ENCODE measurements at places on chromosomes 3 and 15.

- DNase-seq, result no peak
These were observed 138.3 kb upstream of the AGBL1 start for GRCh38 chr15:85941186-85941855.

GRCh38 chr3:1272546-1273265, 179.9 kb downstream of the CNTN6 start:
- DNase-seq, result no peak

DNA sequence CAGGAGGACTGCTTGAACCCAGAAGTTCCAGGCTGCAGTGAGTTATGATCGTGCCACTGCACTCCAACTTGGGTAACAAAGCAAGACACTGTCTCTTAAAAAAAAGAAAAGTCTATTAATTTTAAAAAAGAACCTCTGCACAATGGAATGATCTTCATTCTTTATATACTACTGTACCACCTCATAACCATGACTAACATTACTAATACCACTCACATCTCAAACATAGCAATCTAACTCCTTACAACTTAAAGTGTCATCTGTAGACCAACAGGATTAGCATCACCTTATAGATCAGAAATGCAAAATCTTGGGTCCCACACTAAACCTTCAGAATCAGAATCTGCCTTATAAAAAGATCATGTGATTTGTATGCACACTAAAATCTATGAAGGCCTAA, 48.8 kb upstream of the MAP4 start:
- no peak for DNase-seq

DNA sequence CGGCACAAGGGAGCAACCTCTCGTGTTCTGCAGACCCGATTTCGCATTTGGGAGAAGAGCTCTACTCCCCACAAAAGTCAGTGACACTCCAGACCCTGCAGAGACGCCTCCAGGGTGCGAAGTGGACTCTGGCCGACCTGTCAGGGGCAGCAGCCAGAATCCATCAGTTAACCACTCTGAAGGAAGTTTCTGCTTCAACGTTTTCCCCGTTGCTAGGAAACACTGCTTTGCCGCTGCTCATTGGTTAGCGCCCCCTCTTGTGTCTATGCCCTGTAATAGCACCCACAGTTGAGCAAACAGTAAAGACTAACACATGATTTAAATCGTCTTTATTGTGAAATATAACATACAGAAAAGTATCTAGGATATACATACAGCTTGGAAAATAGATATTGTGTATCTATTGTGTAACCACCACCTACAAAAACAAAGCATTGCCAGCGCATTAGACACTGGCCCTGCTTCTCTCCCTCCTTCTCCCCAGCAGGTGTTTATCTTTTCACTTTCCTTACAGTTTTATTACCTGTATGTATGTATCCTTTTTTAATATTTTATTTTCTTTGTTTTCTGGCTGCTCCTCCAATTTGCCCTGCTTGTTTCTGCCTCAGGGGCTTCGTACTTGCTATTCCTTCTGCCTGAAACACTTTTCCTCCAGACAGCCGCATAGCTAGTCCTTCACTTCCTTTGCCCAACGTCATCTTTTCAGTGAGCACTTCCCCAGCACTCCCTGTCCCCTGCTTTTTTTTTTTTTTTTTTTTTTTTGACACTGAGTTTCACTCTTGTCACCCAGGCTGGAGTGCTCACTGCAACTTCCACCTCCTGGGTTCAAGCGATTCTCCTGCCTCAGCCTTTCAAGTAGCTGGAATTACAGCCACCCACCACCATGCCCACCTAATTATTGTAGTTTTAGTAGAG, 38.8 kb downstream of the TMEM40 start:
- DNase-seq, result peak; percentile 20
